ENCODE measurements at places on chromosomes 12 and 14. TPM values are rescaled to one million over a fixed set of nuclear protein-coding genes. Genes with fewer than 3 reads are reported as not detected.
A peak's percentile ranks its signal among the peaks of the same experiment; 100 is the strongest.

The BCL11B gene
- 54.4 TPM for total RNA-seq

The GZMH gene
- total RNA-seq: 32.3 TPM

The APOF gene
- 0.28 TPM for total RNA-seq

- no peak overlapping the region for H3K4me3 ChIP-seq
- H3K36me3 ChIP-seq: no peaks in the 10 kb centered on the region
- no peaks in the 10 kb centered on the region for H3K4me1 ChIP-seq
Measured at GRCh38 chr14:73180385-73180805, 44.1 kb downstream of the PSEN1 start.

DNA sequence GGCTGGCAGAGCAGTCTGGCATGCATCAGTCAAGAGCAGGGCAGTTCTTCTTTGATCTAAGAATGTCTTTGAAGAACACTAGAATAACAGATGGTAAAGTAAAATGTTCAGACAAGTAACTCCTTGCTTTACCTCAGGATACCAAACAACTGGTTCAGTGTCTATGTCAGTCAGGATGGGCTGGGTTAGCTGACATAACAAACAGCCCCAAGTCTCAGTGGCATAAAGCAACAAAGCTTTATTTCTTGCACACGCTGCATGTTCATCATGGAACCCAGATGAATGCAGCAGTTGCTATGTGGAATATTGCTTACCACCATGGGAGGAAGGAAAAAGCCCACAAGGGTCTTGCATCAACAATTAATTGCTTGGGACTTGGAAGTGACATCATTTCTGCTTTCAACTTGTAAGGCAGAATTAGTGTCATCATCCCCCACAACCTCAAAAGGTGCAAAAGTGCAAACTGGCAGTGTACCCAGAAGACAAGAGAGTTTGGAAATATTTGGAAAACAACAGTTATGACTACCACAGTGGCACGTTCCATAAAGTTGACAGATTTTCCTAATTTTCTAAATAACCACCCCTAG is 21.2 kb downstream of the GPRC5D start:
- DNase-seq: no peak
- no peak overlapping the region for H3K4me3 ChIP-seq
- no peak overlapping the region for H3K27ac ChIP-seq
- H3K36me3 ChIP-seq: no peaks in the 10 kb centered on the region
- no peaks in the 10 kb centered on the region for H3K27me3 ChIP-seq

DNA sequence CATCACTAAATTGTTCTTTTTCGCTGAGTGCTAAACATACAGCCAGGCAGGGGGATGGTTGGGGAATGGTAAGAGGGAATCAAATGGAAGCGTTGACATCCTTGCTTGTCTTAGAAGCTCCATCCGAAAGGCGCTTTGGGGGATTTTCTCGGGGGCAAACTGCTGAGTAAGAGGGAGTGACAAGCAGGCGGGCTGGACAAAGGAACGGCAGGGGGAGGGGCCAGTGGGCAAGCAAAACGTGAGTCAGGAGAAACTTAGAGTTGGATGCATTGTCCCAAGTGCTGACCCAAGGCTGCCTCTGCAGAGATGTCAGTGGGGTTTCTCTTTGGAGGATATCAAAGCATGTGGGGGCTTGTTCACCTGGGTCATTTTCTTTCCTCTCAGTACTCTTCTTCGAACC is 480.5 kb downstream of the VRK1 start:
- no peak for DNase-seq
- H3K36me3 ChIP-seq: no peaks in the 10 kb centered on the region
- H3K4me1 ChIP-seq: peaks cover 16% of the 10 kb centered on the region
- no peak overlapping the region for H3K4me3 ChIP-seq
- H3K27me3 ChIP-seq: no peaks in the 10 kb centered on the region

The CD4 gene
- total RNA-seq: 126 TPM

DNA sequence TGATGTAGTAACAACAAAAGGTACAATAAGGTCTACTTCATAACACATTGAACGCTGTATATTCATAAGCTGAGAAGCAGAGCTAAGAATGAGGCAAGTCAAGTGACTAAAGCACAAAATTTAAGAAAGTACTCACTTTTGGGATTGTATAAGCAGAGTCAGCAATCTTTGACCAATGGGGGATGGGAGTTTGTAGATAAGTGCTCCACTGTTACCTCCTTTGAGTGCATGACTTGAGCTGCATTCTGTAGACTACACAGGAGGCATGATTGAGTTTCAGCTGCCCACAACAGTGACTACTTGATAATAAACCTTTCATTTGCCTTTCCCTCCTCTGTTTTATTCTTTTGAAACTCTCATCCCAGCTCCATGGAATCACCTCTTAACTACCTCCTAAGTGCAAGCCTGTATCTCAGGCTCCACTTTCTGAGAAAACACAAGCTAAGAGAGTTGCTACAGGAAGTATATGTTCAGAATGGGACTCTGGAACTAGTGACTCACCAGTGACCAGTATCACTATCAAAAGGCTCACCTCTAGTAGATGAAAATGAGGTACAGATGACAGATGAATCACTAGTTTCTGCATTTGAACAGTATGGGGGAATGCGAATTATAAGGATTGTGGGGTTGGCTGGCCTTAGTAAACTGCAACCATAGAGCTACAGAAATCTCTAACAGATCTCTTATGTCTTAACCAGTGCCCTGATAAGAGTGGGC is 49.2 kb downstream of the SLC35F4 start:
- no peak overlapping the region for H3K4me3 ChIP-seq
- peaks cover 6% of the 10 kb centered on the region for H3K27me3 ChIP-seq
- no peak overlapping the region for H3K27ac ChIP-seq
- DNase-seq: peak; percentile 1
- H3K4me1 ChIP-seq: peaks cover 10% of the 10 kb centered on the region

- no peak overlapping the region for H3K4me3 ChIP-seq
- no peak overlapping the region for H3K27ac ChIP-seq
- H3K36me3 ChIP-seq: no peaks in the 10 kb centered on the region
- H3K27me3 ChIP-seq: no peaks in the 10 kb centered on the region
Measured at GRCh38 chr12:32016680-32017482, 57.7 kb downstream of the RESF1 start.

GRCh38 chr14:101449114-101449513 is 112.2 kb upstream of the DIO3 start:
- H3K27ac ChIP-seq: no peak overlapping the region
- no peaks in the 10 kb centered on the region for H3K36me3 ChIP-seq
- no peak overlapping the region for H3K4me3 ChIP-seq
- peaks cover 94% of the 10 kb centered on the region for H3K27me3 ChIP-seq
- no peak for DNase-seq
- no peaks in the 10 kb centered on the region for H3K4me1 ChIP-seq

The FUT8 gene
- total RNA-seq: 49.6 TPM

DNA sequence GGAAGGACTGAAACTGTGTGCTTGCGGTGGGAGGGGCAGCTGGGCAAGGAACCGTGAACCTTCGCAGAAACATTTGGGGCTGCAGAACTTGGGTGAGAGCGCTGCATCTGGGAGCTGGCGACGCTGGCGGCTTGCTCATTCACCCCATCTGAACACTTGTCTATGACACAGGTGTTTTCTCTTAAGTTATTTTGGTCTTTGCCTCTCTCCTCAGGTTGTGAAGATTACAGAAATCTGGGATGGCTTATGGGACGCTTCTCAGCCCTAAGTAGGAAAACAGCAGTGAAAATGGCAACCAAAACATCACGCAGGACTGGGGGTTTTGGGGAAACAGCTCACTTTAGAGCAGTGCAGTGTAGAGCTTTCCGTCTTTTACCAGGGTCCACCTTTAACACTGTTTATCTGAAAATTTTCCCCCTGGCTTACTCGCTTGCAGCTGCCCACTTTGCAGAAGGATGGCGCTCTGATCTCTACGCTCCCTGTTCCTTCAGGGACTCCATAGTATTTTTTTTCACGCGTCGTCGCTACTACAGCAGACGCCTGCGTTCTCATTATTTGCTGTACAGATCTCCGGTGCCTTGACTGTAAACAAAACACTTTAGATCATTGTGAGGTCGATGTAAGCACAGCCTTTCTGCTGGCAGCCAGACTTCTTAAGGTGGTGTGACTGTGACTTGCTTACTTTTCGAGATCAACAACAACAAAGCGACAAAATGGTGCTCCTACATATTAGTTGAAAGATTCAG is 2.7 kb upstream of the CDKN1B start:
- peak overlapping the region; percentile 95 for H3K4me3 ChIP-seq
- peaks cover 25% of the 10 kb centered on the region for H3K36me3 ChIP-seq
- H3K27me3 ChIP-seq: no peaks in the 10 kb centered on the region
- peak; percentile 57 for DNase-seq

DNA sequence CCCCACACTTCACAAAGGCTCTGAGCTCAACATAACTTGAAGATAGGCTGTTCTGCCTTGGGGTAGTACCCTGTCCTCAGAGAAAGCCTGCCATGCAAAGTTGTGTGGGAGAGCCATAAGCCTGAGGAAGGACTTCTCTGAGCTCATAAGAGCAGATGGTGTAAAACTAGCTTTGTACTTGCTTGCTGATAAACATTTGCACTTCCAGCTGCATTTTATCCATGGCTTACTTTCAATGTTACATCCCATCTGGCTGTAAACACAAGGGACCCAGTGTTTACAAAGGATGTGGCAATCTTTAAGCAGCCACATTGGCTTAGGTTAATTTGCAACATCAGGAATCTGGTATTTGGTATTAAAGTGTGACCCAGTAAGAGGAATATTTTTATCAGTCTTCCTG is 258.1 kb downstream of the IPO8 start:
- no peak overlapping the region for H3K27ac ChIP-seq
- no peaks in the 10 kb centered on the region for H3K27me3 ChIP-seq
- DNase-seq: no peak
- no peaks in the 10 kb centered on the region for H3K36me3 ChIP-seq
- H3K4me3 ChIP-seq: no peak overlapping the region

DNA sequence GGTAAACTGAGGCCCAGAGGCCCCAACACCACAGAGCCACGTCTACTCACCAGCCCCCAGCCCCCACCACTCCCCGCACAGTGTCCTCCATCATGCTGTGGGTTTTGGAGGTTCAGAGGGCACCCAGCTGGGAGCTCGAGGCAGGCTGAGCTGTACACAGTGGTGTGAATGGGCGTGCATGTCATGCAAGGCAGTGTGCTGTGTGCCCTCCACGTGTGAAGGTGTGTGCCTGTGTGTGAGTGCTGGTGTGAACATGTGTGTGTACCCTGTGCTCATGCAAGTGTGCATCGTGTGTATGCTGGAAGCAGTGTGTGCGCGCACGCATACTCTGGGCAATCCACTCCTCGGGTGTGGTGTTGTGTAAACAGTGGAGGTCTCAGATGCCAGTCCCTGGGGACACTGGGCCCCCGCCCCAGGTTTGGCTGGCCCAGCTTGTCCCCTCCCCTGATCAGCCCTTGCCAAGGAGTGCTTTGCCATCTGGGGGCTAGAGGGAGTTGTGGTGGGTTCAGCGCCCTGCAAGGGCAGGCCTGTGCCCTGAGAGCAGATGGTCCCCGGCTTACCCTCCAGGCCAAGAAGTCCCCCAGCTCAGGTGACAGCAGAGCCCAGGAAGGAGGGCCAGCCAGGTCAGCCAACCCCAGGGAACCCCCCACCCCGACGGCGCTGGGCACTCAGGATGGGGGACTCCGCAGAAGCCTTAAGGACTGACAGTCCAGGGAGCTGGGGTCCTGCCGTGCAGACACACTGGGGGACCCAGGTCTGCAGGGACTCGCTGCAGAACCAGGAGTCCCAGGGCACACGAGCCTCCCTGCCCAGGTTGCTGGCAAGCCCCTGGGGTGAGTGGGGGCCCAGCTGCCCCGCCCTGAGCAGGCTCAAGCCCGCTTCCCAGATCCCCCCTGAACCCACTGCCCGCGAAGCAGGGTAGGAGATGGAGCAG is 23.8 kb upstream of the GPR132 start:
- peaks cover 8% of the 10 kb centered on the region for H3K27me3 ChIP-seq
- H3K4me1 ChIP-seq: peaks cover 20% of the 10 kb centered on the region
- H3K36me3 ChIP-seq: no peaks in the 10 kb centered on the region
- H3K27ac ChIP-seq: no peak overlapping the region
- DNase-seq: no peak

The HIP1R gene
- total RNA-seq: 20.0 TPM

DNA sequence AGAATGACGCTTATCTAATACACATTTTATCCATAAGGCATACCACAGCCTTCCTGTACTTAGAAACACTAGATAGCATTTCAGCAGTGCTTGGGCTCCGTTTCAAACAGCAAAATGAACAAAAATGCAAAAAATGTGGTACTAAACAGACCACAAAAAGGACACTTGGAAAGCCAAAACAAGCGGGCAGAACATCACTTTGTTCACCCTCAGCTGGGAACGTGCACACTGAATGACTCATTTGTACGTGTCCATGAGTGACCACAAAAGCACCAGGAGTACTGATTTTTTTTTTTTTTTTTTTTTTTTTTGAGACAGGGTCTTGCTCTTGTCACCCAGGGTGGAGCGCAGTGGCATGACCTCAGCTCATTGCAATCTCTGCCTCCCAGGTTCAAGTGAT is 8.9 kb upstream of the FOXN3 start:
- H3K4me1 ChIP-seq: peaks cover 92% of the 10 kb centered on the region
- no peaks in the 10 kb centered on the region for H3K36me3 ChIP-seq
- peak; percentile 32 for DNase-seq
- H3K27me3 ChIP-seq: no peaks in the 10 kb centered on the region
- peak overlapping the region; percentile 47 for H3K4me3 ChIP-seq
- peak overlapping the region; percentile 51 for H3K27ac ChIP-seq

- no peaks in the 10 kb centered on the region for H3K36me3 ChIP-seq
- peaks cover 25% of the 10 kb centered on the region for H3K4me1 ChIP-seq
- no peak overlapping the region for H3K27ac ChIP-seq
- no peak for DNase-seq
Measured at GRCh38 chr12:124504273-124505000, 63.0 kb downstream of the NCOR2 start.

The PRB3 gene
- not detected for total RNA-seq

GRCh38 chr12:48040354-48040753 is 36.1 kb upstream of the COL2A1 start:
- no peak for DNase-seq
- peaks cover 4% of the 10 kb centered on the region for H3K4me1 ChIP-seq
- H3K27ac ChIP-seq: no peak overlapping the region
- H3K27me3 ChIP-seq: no peaks in the 10 kb centered on the region

DNA sequence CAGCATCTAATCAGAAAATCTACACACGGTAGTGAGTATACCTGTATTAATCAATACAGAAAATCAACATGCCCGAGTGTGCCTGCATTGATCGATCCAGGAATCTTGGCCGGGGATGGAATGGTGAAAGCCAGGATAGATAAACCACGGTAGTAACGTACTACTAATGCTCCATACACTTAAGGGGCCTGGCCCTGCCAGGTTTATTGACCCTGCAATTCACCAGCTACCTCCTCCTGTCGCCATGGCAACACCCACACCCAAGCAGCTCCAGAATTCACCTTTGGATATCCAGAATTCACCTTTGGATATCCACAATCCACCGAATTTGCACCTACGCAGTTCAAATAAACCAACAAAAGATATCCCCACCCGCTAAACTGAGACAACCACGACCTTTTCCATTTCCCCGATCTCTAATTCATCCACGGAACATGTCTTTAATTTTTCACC is 14.8 kb upstream of the CALM1 start:
- H3K36me3 ChIP-seq: no peaks in the 10 kb centered on the region
- DNase-seq: peak; percentile 38
- H3K4me1 ChIP-seq: peaks cover 10% of the 10 kb centered on the region
- H3K27me3 ChIP-seq: no peaks in the 10 kb centered on the region

The CLMN gene
- 3.0 TPM for total RNA-seq

Measured in activated T-cell treated with anti-CD3 and anti-CD28 coated beads, Interleukin-2, amount 50 U/mL, for 72 hours (primary cell).